ENCODE measurements at places on chromosomes 1 and 21.

GRCh38 chr1:107683683-107684082 is 281.3 kb downstream of the VAV3 start:
- DNase-seq, result no peak

DNA sequence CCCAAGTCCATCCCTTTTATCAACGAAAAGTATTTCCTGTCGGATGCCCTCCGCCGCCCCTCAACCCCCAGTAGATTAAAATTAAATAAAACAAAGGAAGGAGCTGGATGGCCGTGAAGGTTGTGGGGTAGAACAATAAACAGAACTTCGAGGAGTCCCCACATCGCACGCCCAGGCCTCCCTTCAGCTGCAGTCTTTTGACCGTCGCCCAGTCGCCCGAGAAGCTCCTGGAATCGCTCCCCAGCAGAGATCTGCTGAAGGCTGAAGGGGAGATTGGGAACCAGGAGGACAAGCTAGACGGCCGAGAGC is 905 bp downstream of the BARHL2 start:
- no peak for DNase-seq

DNA sequence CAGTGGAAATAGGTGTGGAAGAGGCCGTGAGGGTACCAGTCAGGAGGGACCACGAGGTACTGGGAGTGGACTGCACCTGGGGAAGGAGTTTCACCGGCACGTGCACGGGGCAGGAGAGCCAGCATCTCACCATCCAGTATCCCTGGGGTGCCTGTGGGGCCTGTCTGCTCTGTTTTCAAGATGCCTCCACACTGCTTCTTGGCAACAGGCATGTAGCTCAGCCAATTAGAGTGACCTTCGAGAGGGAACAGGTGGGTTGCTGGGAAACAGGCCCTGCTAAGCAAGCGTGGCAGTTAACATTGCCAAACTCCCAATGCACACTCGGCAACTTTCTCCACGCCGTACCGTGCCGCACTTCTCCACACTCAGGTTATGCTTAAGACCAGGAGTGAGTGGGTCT is 17.7 kb downstream of the KCNC4 start:
- no peak for DNase-seq

DNA sequence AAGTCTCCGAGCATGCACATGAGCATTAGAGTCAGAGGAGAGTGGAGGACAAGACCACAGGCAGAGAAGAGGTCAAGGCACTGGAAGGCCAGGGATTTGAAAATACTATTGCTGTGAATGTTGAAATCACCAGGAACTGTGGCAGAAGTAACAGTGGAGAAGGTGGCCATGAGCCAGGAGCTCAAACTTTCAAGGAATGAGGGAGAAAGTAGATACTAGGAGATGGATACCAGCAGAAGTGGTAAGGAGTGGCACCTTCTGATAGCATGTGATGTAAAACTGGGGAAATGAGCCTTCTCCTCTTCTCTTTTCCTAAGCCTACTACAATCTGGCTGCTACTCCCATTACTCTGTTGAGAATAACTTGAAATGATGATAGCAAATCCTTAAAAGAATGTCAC is 1.8 kb upstream of the CR1 start:
- no peak for DNase-seq

DNA sequence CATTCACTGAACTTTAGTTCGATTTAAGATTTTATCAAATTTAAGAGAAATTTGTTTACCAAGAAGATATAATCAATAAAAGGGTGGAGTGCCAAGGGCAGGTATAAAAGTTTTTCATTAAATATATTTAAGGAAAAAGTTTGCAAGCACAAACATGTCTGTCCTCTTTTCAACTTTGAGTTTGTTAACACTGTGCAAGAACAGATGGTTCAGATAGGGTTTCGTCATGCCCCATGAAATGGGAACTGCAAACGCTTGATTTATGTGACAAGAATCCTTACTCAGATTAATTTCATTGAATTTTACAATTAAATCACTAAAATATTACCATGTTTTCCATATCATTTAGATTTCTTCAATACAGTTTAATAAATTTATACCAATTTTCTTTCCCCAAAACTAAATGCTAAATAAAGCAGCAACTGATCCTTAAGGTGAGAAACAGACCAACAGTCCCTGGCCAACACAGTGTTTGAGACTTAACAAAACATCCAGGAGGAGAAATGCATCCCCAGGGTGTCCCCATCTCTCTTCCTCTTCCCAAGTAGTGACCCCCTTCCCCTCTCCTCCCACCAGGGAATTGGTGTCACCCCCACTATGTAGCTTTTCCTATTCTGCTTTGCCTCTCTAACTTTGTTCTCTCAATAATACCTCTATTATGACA is 292.9 kb downstream of the LTN1 start:
- DNase-seq, result peak; percentile 67

GRCh38 chr1:207336559-207337467 is 15.3 kb downstream of the CD55 start:
- no peak for DNase-seq

DNA sequence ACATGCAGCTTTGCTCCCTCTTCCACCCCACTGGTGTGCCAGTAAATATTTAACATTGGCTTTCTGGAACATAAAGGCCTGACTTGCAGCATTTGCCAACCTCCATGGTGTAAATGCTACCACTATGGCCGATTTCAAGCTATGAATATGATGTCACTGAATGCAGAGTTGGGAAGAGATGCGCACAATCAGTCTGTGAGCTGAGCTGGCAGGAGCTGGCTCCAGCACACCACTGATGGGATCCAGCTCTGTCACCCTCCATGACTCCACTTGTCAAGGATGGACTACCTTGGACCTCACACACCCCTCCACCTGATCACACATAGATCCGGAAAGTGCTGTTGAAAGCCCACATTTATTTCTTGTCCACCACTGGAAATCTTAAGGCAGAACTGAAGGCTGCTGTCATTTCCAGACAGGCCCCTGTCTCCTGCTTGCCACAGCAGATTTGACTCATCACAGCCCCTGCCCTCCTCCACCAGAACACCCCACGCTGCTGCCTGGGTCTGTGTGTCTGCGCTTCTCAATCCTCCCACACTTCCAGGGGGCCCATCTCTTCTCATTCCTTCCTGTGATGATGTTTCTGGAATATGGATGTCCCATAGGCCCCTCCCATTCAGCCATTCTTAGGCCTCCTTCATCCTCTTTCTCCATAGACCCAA is 82.2 kb upstream of the BCAR3 start:
- DNase-seq, result no peak

DNA sequence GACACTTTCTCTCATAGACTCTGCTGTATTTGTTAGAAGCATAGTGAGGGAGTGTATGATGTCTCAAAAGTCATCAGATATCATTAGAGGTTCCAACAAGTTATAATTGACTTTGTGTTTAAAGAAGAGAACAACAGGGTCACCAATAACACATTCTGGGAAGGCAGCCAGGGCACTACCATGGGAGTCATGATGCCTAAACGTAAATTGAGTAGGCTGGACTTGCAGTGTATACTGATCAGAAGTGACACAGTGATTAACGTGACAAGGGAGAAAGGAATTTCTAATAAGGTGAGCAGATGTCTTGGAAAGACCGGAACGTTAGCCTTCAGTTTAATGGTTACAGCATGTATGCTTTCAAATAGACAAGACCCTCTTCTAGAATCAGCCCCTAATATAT is 973.2 kb downstream of the NCAM2 start:
- DNase-seq, result no peak

GRCh38 chr1:70961374-70961975 is 86.1 kb downstream of the PTGER3 start:
- no peak for DNase-seq

DNA sequence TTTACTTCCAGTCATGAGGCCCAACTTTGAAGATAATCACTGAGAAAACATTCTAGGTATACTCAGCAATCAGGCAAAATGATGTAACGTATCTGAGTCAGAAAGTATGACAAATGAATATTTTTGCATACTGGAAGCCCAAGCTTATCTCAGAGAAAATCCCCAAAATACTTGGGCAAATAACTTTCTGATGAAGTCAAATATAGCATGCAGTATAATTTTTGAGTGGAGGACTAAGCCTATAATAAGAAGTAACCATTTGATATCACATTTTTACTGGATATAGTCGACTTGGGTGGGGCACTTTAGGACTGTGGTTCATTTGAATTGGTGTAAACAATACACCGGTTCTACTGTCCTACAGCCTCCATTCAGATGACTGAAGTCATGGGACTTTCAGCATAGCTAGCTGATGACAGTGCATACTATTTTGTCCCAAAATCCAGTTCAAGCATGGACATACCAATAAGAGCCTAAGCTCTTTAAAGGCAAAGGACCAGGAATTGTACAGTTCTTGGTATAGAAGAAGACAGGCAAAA is 2.3 kb upstream of the GADD45A start:
- no peak for DNase-seq

- no peak for DNase-seq
Observed at GRCh38 chr1:170670802-170671628, 7.1 kb downstream of the PRRX1 start.

DNA sequence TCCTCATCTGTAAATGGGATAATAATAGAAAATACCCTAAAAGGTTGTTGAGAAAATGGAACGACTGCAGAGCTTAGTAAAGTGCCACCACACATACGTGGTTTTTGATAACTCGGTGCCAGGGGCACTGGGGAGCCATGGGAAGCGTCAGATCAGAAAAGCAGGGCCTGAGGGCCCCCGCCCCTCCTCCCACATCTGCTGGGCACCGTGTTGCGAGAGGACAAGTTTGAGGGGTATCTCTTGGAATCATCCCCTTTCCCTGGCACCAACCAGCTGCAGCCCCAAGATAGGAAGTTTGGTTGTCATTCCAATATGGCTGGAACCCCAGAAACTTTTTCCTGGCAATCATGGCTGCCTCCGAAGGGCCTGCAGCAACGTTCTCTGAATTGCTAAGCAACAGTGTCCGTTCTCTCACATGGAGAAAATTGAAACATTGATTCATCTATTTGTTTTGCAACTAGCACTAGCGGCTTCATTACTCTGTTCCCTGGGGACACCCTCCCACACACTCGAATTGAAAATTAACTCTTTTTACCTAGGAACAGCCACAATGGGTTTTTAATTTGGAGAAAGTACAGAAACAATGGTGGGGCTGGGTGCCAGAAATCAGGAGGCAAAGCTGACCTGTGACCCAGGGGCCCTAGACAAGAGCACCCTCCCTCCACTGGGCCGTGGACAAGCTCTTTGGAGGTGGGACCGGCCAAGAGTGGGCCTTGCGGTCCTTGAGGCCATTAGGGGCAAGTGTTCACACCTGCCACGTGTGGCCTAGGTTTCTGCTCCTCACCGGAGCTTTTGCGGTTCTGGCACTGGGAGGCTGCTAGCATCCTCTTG is 190.0 kb upstream of the VAMP3 start:
- no peak for DNase-seq

GRCh38 chr1:84912726-84913554 is 19.9 kb upstream of the LPAR3 start:
- no peak for DNase-seq

DNA sequence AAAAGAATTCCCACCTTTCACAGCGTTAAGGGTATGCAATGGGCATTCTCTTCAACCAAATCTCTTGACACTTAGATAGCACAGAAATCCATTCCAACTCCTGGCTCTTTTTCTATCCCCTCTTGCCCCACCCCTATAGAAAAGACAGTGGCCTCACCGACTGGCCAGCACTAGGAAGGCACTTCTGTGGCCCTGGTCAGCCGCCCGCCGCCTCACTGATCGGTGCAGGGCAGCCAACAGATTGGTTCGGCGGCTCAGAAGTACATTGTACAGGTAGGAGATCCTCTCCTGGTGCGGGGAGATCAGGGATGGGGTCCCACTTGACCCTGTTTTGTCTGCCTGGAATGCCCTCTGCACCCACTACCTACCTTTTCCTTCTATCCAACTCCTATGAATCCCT is 9.3 kb downstream of the DCST2 start:
- DNase-seq, result no peak

DNA sequence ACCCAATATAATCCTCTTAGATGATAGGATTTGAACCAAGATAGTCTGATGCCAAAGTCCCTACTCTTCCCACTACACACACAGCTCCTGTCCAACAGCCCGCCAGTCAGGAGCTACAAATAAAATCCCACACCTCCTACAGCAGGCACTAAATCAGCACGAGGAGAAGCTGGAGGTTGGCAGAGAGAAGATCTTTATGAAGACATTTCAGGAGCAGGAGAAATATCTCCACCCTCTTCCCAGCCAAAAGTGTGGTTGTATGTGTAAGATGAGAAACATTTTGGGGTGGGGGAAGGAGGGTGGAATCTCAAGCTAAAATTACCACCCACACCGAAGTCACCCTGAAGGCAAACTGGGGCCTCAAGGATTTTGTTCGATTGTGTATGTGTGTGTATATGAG is 54.5 kb downstream of the PLXNA2 start:
- DNase-seq, result no peak

GRCh38 chr1:94349853-94350252 is 68.3 kb upstream of the ABCD3 start:
- DNase-seq, result no peak

DNA sequence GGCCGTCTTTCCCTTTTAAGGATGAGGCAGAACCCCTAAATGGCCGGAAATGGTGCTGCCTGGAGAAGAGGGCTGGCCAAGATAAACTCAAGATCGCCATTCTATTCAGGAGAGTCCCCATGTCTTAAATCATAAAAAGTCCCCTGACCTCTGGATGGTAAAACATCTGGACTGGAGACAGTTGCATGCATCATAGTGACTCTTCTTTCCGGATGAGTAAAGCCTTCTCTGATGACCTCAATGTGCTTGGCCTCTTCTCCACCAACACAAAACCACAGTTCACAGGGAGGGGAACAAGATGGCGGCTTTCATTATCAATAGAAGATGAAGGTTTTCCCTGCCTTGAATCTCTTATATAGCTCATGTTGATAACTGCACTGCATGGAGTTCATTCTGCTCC is 27.5 kb upstream of the H6PD start:
- DNase-seq, result no peak

All from NCI-H2171 (cell line).